ENCODE measurements at places on chromosomes 7 and 10. TPM values are rescaled to one million over a fixed set of nuclear protein-coding genes. Genes with fewer than 3 reads are reported as not detected.

GRCh38 chr10:75400771-75401568 is 594 bp downstream of the ZNF503 start:
- peak overlapping the region; percentile 92 for H3K27ac ChIP-seq
- no peaks in the 10 kb centered on the region for H3K4me1 ChIP-seq
- peak overlapping the region; percentile 93 for H3K4me3 ChIP-seq
- DNase-seq, result peak; percentile 90
- no peaks in the 10 kb centered on the region for H3K36me3 ChIP-seq

- peaks cover 12% of the 10 kb centered on the region for H3K27me3 ChIP-seq
- no peaks in the 10 kb centered on the region for H3K4me1 ChIP-seq
- DNase-seq, result no peak
- no peak overlapping the region for H3K27ac ChIP-seq
- no peaks in the 10 kb centered on the region for H3K36me3 ChIP-seq
- H3K4me3 ChIP-seq, result no peak overlapping the region
Observed at GRCh38 chr7:90322837-90323236, 1.7 kb upstream of the FAM237B start.

DNA sequence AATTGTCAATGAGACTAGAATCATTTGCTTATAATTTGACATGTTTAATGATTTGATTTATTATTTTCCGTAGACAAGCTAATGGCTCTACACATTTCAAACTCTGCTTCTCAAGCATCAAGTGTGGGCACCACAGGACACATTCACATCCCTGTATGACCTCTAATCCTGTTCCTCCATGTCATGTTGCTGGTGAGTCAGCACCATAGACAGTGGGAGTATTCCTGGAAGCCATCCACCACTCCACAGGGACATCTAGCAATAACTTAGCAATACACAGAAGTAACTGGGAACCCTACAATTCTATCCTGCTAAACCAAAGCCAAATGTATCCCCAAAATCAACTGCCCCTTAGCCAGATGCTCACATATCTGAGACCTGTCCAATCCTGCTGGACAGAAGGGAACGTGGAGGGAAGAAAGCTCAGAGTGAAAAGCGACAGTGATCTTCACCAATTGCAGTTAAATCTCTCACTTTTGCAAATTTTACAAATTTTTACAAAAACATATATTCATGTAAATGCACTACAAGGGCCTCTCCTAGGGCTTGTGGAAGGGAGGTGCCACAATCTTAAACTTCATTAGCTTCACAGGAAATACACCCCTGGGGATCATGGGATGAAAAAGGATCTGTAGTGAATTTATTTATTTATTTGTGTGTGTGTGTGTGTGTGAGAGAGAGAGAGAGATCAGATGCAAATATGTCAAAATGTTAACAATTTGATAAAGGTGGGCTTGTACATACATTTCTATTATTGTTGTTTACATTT is 126.5 kb downstream of the GFRA1 start:
- no peak overlapping the region for H3K27ac ChIP-seq
- H3K4me3 ChIP-seq, result no peak overlapping the region
- no peaks in the 10 kb centered on the region for H3K27me3 ChIP-seq
- H3K4me1 ChIP-seq, result peaks cover 4% of the 10 kb centered on the region
- H3K36me3 ChIP-seq, result no peaks in the 10 kb centered on the region

DNA sequence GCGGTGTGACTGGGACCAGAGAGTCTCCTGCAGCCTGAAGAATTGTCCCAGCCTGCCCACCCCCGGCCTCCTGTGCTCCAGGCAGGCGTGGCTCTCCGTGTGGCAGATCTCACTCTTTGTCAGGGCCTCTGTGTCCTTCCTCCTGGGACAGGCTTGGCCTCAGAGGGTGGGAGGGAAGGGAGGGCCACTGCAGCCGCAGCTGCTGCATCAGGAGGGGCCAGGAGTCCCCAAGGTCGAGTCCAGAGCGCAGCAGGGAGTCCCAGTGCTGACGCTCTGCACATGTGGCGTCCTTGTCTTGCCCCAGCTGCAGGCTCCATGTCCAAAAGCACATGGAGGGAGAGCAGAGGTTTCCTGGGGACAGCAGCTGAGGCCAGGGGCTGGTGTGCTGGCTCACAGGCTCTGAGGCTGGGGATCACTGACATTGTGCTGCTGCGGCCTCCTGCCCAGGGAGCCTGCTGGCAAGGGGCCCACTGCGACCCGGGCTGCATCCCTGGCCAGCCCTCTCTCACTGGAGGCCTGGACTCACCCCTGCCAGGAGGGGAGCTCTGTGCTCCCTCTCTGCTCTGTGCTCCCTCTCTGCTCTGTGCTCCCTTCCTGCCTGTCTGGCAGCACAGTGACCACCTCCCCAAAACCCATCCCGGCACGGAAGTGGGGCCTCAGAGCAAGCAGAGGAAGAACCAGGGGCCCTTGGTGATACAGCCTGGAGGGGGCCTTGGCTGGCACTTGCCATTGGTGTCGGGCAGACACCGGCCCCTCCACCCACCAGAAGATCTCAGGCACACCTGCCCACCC is 114.6 kb upstream of the RET start:
- H3K4me1 ChIP-seq, result no peaks in the 10 kb centered on the region
- peaks cover 16% of the 10 kb centered on the region for H3K27me3 ChIP-seq
- no peaks in the 10 kb centered on the region for H3K36me3 ChIP-seq
- no peak overlapping the region for H3K4me3 ChIP-seq
- H3K27ac ChIP-seq, result no peak overlapping the region

DNA sequence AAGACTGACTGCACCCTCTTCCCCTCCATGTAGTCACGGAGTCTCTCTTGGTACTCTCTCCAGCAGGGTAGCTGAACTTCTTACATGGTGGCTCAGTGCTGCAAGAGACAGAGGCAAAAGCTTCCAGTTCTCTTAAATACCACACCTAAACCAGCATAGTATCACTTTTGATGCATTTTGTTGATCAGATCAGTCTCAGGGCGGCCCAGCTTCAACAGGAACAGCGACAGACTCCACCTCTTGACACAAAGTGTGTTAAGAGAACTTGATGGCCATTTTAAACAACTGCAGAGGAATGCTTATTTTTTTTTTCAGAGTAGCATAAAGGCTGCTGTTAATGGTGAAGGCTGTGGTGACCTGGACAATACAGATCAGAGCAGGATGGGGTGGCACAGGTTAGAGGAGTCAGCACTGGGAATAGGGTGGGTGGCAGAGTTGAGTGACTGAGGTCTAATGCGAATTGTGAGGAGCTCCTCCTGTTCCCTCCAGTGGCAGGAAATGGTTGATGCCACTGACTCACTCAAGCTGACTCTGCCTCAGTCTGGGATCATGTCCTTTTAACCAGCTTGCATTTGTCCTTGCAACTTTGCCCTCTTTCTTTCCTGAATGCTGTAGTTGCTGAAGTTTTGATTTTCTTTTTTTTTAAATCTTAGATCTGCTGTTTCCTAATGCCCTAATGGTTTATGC is 17.3 kb downstream of the MGAM start:
- no peak overlapping the region for H3K27ac ChIP-seq
- peak; percentile 54 for DNase-seq
- H3K27me3 ChIP-seq, result no peaks in the 10 kb centered on the region
- peaks cover 7% of the 10 kb centered on the region for H3K4me1 ChIP-seq
- H3K4me3 ChIP-seq, result no peak overlapping the region

GRCh38 chr7:123712619-123713018 is 36.2 kb downstream of the WASL start:
- H3K27ac ChIP-seq, result peak overlapping the region; percentile 12
- H3K36me3 ChIP-seq, result peaks cover 10% of the 10 kb centered on the region
- peak overlapping the region; percentile 20 for H3K4me3 ChIP-seq
- H3K4me1 ChIP-seq, result peaks cover 47% of the 10 kb centered on the region

- no peaks in the 10 kb centered on the region for H3K4me1 ChIP-seq
- DNase-seq, result no peak
- no peaks in the 10 kb centered on the region for H3K36me3 ChIP-seq
Observed at GRCh38 chr10:118445535-118445934, 103.4 kb upstream of the FAM204A start.

Gene NRP1
- 152 TPM for total RNA-seq

Gene FAM13C
- 0.54 TPM for total RNA-seq

Gene NANOS1
- total RNA-seq, result under 0.01 TPM

Gene VAX1
- total RNA-seq, result not detected

Measured in GM23248 (cell line).